ENCODE measurements at places on chromosomes 7 and 10.
A peak's percentile ranks its signal among the peaks of the same experiment; 100 is the strongest.

GRCh38 chr10:118241229-118242137 lies 100.6 kb downstream of the FAM204A start:
- peak; percentile 49 for DNase-seq

DNA sequence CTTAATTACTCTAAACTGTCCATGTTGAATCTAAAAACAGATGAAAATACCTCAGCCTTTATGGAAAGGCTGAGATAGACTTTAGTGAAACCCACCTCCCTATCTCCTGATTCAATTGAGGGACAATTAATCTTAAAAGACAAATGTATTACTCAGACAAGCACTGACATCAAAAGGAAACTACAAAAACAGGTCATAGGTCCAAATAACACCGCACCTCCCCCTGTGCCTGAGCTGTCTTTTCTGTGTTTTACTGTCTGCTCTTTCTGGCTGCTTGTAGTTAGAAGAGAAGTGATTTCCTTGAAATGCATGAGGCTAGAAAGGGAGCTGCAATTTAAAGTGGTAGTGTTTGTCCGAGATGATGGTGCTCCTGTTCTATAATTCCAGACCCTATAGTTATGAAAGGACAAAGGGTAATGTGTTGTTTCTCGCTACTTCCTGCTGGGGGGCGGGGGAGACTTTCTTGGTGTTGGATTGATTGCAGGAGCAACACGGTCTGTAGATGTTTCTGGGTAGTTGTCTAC lies 16.0 kb downstream of the AKR1C8 start:
- no peak for DNase-seq

- no peak for DNase-seq
Observed at GRCh38 chr10:12679636-12680035, 321.9 kb downstream of the CCDC3 start.

- DNase-seq, result no peak
Observed at GRCh38 chr10:114068054-114068707, 24.5 kb downstream of the ADRB1 start.

DNA sequence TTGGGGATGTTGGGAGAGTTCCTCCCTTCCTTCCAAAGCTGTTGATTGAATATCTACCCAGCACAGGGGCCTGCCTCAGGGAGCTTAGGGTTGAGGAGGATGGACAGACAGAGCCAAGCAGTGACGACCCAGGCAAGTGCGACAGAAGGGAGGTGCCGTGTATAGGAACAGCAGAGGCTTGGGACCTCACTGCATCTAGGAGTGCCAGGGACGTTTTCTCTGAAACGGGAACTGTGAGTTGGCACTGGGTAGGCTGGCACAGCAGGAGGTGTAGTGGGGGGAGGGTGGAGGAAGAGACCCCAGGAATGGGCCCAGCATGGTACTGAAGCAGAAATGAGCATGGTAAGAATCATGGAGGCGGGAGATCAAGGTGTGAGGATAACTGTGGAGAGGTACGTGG lies 55.3 kb upstream of the MGMT start:
- no peak for DNase-seq

- DNase-seq, result no peak
Observed at GRCh38 chr10:44517635-44518034, 132.7 kb upstream of the CXCL12 start.

GRCh38 chr10:107806026-107806425 lies 641.5 kb upstream of the SORCS1 start:
- no peak for DNase-seq

GRCh38 chr7:41892356-41893100 lies 189.6 kb upstream of the INHBA start:
- no peak for DNase-seq

DNA sequence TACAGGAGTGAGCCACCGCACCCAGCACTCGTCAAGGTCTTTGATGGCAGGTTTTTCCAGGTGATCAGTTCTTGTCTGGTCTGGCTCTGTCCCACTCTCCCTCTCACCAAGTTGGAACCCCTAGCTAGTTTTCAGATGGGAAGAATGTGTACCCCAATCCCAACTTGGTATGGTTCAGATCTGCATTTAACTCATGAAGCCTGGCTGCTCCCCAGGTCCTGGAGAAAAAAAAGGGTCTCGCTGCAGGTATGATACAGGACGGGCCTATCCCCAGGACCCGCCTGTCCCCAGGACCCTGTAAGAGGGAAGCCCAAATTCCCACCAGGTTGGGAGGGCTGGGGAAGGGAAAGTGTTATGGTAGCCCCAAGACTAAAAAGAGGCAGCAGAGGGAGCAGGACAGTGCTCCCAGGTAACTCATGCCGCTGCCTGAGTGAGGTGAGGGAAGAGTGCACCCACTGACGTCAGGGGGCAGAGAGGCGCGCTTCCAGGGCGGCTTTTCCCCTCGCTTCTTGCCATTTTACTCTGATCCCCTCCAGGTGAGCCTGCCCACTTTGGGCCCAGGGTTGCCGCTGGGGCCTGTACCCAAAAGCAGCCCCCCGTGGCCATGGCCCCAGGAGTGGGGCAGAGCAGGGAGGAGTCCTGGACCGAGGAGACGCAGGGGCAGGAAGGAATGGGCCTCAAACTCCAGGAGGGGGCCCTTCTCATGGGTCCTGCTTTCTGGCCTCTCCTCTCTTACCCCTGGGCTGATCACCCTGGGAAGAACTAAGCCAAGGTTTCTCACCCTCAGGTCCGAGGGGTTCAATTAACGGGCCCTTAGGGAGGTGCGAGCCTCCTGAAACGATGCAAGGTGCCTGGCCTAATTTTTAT lies 36.4 kb upstream of the SRRM3 start:
- DNase-seq, result no peak

DNA sequence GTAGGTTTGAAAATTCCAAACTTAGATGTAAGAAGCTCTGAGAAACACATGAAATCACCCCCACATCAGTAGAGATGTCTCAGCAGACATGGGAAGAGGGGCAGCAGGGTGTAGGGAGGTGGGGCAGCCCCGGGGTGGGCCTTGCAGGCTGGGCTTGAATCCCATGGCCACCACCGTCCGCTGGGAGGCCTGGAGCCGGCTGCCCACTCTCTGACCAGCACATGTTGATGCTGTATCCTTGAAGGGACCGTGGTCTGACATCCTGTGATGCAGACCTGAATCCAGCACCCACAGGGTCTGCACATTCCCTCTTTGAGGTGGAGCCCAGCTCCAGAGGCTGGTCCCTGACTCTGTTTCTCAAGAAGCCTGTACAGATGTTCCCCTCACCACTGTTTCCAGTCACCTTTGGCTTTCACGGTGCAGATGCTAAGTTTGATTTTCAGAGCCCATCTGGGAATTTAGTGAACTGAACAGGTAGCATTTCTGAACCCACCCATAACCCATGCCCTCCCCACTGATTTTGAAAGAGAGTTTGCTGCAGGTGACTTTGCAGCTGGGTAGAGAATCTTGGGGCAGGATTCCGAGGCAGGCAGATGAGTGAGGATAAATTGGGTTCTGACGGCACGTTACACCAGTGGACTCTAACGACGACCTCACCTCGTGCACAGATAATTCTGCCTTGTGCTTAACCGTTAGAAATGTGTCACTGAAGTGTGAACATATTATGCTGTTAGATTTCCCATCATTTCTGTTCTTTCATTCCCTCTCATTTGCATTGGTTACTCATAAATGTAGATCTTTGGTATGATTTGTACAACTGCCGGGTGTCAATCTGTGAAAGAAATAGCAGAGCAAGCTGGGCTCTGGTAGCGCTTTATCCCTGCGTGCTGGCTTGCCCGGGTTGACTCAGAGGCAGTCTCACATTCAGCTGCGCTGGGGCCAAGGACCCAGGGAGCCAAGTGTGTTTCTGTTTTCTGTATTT lies 45.7 kb downstream of the IKZF1 start:
- peak; percentile 51 for DNase-seq

- no peak for DNase-seq
Observed at GRCh38 chr10:49741108-49741995, 20.8 kb downstream of the OGDHL start.

- DNase-seq, result no peak
Observed at GRCh38 chr10:118729641-118730258, 25.0 kb downstream of the CACUL1 start.

DNA sequence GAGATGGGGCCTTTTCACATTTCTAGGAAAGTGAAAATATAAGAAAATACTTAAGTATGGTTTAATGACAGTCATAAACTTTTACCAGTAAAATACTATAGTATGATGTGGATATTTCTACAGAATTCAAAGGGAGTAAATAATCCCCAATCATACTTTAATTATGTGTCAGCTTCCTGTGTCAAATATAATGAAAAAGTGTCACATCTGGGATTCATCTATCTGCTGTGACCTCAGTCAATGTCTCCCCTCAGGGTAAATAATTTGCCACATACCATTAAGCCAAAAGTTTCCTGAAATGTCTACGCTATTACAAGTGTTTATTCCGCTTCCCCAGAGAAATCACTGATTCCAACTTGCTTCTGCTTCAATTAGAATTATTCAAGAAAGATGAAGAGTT lies 110.5 kb downstream of the ITGA8 start:
- DNase-seq, result no peak

GRCh38 chr7:80681272-80681885 lies 42.9 kb downstream of the CD36 start:
- no peak for DNase-seq

Measured in CD4-positive, alpha-beta T cell treated with Interleukin-15 for 1 hour (primary cell).